ENCODE measurements at places on chromosomes 12 and 14. TPM values are rescaled to one million over a fixed set of nuclear protein-coding genes. Genes with fewer than 3 reads are reported as not detected.
A peak's percentile ranks its signal among the peaks of the same experiment; 100 is the strongest.

The GPR84 gene
- 0.32 TPM for total RNA-seq

The PRH2 gene
- not detected for total RNA-seq

The NUDT14 gene
- total RNA-seq: 25.3 TPM

The MYH6 gene
- total RNA-seq: 840 TPM

The HCAR2 gene
- 0.87 TPM for total RNA-seq

The KLRC2 gene
- not detected for total RNA-seq

The TMEM52B gene
- not detected for total RNA-seq

The CATSPERB gene
- total RNA-seq: 0.59 TPM

The LYZ gene
- 15.4 TPM for total RNA-seq

The RPS6KA5 gene
- total RNA-seq: 12.3 TPM

The TSPAN8 gene
- not detected for total RNA-seq

GRCh38 chr14:99077076-99077843 lies 194.7 kb downstream of the BCL11B start:
- no peak overlapping the region for H3K4me3 ChIP-seq
- no peak for DNase-seq
- no peaks in the 10 kb centered on the region for H3K36me3 ChIP-seq
- H3K27ac ChIP-seq: no peak overlapping the region

- no peaks in the 10 kb centered on the region for H3K27me3 ChIP-seq
- H3K36me3 ChIP-seq: no peaks in the 10 kb centered on the region
- H3K27ac ChIP-seq: peak within 1 kb of the TSS; percentile 98
- peaks cover 46% of the 10 kb centered on the region for H3K4me1 ChIP-seq
These were observed at the start of gene PAPOLA for GRCh38 chr14:96501740-96502620. TSS of gene PAPOLA (plus strand) at chr14:96502382. CDS start at chr14:96502593, 211 bp downstream.

DNA sequence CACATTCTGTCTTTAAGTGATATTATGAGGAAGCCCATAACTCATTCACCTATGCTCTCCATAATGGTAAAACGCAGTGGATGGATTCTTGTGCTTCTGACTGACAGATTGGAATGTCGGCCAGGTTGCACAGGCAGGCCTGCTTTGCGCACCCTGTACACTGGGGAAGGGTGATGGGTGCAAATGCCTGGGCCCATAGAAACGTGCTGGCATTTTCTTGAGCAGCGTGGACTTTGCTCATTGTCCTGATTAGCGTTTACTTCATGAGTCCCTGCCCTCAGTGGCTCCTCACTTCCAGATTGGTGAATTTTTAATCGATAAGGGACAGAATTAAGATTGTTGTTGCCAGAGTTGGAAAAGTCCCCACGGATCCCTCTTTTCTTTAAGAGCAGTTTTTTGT lies 80.9 kb upstream of the TRAF3 start:
- H3K4me1 ChIP-seq: peaks cover 4% of the 10 kb centered on the region
- H3K4me3 ChIP-seq: no peak overlapping the region
- no peaks in the 10 kb centered on the region for H3K36me3 ChIP-seq

DNA sequence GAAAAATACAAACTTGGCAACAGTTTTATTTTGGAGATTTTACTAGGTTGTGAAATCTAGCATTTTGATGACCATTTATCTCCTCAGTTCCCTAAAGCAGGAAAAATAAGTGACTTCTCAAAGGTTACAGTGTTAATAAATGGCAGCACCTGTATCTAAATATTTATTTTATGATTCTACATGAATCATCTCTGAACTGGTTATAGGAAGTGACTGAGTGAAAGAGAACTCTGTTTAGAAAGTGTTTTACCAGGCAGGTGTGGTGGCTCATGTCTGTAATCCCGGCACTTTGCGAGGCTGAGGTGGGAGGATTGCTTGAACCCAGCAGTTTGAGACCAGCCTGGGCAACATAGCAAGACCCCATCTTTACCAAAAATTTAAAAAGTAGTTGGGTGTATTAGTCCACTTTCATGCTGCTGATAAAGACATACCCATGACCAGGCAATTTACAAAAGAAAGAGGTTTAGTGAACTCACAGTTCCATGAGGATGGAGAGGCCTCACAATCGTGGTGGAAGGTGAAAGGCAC lies 26.3 kb downstream of the MIPOL1 start:
- H3K4me3 ChIP-seq: no peak overlapping the region
- H3K27ac ChIP-seq: no peak overlapping the region
- no peak for DNase-seq
- H3K27me3 ChIP-seq: no peaks in the 10 kb centered on the region
- no peaks in the 10 kb centered on the region for H3K4me1 ChIP-seq
- H3K36me3 ChIP-seq: no peaks in the 10 kb centered on the region

- H3K4me1 ChIP-seq: no peaks in the 10 kb centered on the region
- no peak overlapping the region for H3K27ac ChIP-seq
- DNase-seq: peak; percentile 13
- no peaks in the 10 kb centered on the region for H3K36me3 ChIP-seq
- peak overlapping the region; percentile 0 for H3K4me3 ChIP-seq
These were observed 244.2 kb upstream of the OR4E1 start for GRCh38 chr14:21917699-21918436.

DNA sequence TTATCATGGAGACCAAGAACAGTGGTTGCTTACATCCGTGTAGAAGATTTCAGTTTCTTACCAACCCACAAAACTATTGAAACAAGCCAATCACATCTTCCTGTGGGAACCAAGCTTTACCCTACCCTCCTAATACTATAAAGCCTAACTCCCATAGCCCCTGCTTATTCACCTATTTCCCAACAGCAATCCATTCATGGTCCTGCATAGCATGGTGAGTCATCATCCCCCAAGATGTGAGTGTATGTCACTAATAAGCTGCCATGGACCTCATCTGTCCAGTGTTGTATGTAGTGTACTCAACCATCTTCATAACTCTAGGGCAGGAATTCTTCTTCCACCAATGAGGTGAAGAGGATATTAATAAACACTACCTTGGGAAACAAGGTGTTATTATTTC lies 1620.4 kb upstream of the FLRT2 start:
- H3K36me3 ChIP-seq: no peaks in the 10 kb centered on the region
- DNase-seq: no peak
- no peak overlapping the region for H3K27ac ChIP-seq
- no peaks in the 10 kb centered on the region for H3K27me3 ChIP-seq
- no peak overlapping the region for H3K4me3 ChIP-seq
- H3K4me1 ChIP-seq: no peaks in the 10 kb centered on the region

GRCh38 chr12:52205612-52206303 lies 13.9 kb upstream of the KRT80 start:
- H3K36me3 ChIP-seq: no peaks in the 10 kb centered on the region
- peaks cover 45% of the 10 kb centered on the region for H3K4me1 ChIP-seq
- no peak overlapping the region for H3K27ac ChIP-seq
- DNase-seq: no peak
- H3K27me3 ChIP-seq: no peaks in the 10 kb centered on the region

GRCh38 chr12:112788205-112788604 lies 3.3 kb upstream of the RPH3A start:
- no peak for DNase-seq
- no peak overlapping the region for H3K4me3 ChIP-seq
- H3K4me1 ChIP-seq: no peaks in the 10 kb centered on the region

GRCh38 chr14:51448831-51449670 lies 202.7 kb upstream of the FRMD6 start:
- H3K27me3 ChIP-seq: no peaks in the 10 kb centered on the region
- no peak overlapping the region for H3K27ac ChIP-seq
- peak; percentile 57 for DNase-seq
- H3K4me3 ChIP-seq: no peak overlapping the region

DNA sequence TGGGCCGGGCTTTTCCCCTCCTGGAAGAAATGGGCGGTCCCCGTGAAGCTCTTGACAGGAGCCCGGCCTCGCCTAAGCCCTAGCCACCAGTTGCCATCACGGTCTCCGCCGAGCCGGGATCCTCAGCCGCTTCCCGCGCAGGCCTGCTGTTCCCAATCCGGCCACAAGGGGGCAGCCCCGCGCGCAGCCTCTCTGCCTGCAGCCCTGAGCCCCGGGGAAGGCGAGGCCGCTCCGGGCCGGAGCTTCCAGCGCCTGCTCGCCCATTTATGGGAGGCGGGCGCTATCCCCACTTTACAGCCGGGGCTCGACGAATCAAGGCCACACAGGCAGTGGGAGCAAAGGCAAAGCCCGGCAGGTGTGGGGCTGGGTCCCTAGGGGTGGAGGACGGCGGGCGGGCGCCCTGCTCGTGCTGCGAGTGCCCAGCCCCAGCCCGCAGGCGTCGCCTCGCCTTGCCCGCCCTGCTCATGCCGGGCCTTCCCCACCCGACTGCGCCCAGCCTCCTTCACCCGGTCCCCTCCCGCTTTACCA lies 61.5 kb downstream of the LGMN start:
- peak overlapping the region; percentile 56 for H3K4me3 ChIP-seq
- H3K27ac ChIP-seq: no peak overlapping the region
- peaks cover 19% of the 10 kb centered on the region for H3K4me1 ChIP-seq
- DNase-seq: peak; percentile 66

DNA sequence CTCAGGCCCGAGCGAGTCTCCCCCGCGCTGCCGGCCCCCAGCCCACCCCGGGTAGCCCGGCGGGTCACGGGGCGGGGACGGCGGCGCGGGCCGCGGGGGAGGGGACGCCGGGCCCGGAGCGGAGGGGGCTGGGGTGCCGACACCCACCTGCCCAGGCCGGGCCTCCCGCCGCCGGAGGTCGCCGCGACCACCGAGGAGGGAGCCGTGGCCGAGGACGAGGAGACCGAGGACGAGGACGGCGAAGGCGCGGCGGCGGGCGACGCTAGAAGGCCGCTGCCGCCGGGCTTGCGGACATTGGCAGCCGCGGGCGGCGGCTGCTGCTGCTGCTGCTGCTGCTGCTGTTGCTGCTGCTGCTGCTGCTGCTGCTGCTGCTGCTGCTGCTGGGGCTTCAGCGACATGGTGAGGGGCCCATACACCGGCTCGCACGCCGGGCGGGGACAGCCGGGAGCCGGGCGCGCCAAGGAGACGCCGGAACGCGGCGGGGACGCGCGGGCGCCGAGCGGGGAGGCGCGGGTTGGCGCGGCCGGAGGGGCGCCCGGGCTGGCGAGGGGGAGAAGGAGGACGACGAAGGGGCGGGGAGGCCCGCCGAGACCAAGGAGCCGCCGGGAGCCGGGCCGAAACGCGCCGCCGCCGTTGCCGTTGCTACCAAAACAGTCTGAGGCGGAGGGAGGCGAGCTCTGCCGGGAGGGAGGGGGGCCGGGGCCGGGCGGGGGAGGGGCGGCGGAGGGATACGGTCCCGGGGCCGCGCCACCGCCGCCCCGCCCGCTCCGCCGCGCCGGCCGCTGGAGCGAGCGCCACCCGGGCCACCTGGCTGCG lies at the start of gene ATXN2:
TSS of gene ATXN2 (minus strand) at position 679 of the 816 bp plus-strand sequence. CDS start at position 398, 281 bp downstream.
- H3K27ac ChIP-seq: peak within 1 kb of the TSS; percentile 97
- H3K4me3 ChIP-seq: peak within 1 kb of the TSS; percentile 95
- H3K27me3 ChIP-seq: no peaks in the 10 kb centered on the region
- H3K4me1 ChIP-seq: peaks cover 44% of the 10 kb centered on the region

- no peak overlapping the region for H3K4me3 ChIP-seq
- H3K36me3 ChIP-seq: no peaks in the 10 kb centered on the region
- no peak for DNase-seq
- H3K27me3 ChIP-seq: no peaks in the 10 kb centered on the region
These were observed 220.6 kb upstream of the OR4E1 start for GRCh38 chr14:21894003-21894897.

GRCh38 chr14:55780156-55780946 lies 200.3 kb downstream of the KTN1 start:
- no peak for DNase-seq
- peaks cover 11% of the 10 kb centered on the region for H3K4me1 ChIP-seq
- H3K27me3 ChIP-seq: no peaks in the 10 kb centered on the region
- no peak overlapping the region for H3K4me3 ChIP-seq
- no peaks in the 10 kb centered on the region for H3K36me3 ChIP-seq

DNA sequence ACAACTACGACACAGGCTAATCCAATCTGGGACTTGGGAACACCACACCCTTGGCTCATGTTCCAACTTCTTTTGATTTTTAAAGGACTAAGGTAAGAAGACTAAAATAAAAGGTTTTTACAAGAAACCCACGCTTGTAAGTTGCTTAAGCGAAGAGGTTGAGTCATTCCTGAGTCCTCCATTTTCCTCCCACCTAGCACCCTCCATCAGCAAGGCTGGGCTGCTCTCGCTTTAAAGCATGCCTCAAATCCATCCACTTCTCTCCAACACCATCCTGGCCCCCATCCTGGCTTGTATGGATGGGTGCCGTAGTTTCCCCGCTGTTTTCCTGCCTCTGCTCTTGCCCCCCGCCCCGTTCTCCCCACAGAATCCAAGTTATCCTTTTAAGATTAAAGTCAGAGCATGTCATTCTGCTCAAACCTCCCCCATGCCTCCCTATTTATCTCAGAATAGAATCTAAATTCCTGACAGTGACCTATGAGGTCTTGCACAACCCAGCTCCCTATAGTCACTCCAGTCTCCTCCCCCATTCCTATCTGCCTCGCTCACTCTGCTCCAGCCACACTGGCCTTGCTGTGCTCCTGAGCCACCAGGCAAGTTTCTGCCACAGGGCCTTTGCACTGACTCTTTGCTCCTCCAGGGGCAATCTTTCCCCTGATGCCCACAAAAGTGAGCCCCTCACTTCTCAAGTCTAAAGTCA lies 34.5 kb downstream of the SCARB1 start:
- H3K36me3 ChIP-seq: no peaks in the 10 kb centered on the region
- no peak overlapping the region for H3K27ac ChIP-seq
- no peaks in the 10 kb centered on the region for H3K27me3 ChIP-seq
- H3K4me3 ChIP-seq: no peak overlapping the region

- peaks cover 8% of the 10 kb centered on the region for H3K27me3 ChIP-seq
- peaks cover 1% of the 10 kb centered on the region for H3K4me1 ChIP-seq
- no peak for DNase-seq
- no peak overlapping the region for H3K27ac ChIP-seq
- peak overlapping the region; percentile 37 for H3K4me3 ChIP-seq
- no peaks in the 10 kb centered on the region for H3K36me3 ChIP-seq
These were observed 11.7 kb upstream of the MYL2 start for GRCh38 chr12:110932046-110932445.

DNA sequence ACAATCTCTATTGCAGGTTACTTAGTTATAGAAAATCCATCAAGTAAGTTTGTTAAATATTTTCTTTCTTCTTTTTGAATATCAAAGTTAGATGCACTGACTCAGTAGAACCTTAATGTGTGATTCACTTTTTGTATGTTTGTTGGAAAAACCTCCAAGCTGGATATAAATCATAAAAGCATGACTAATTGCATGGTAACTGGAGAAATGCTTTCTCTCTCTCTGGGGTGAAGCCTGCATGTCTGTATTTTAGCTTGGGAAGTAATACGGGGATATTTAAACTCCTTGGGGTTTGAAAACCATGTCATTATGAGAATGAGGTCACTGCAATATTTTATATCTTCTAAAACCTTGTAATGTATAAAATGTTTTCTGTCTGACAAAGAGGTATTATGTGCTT lies 58.6 kb upstream of the MYF6 start:
- H3K27ac ChIP-seq: no peak overlapping the region
- H3K4me1 ChIP-seq: no peaks in the 10 kb centered on the region
- H3K4me3 ChIP-seq: no peak overlapping the region
- DNase-seq: no peak

DNA sequence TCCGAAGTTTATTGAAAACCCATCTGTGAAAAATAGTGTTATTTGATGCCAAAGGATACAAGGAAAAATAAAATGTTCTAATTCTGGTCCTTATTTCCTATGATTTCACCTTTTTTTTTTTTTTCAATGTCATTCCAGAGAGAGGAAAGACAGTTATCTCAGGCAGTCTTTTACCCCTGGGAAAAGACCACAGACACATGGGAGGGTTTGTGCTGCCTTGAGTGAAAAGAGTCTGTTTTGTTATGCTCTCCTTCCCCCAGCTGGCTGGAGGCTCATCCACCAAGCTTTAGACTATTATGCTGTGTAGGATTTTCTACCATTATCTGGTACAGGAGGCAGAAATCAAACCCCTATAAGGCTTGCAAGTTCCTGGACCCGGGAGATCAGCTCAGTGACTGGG lies 151.8 kb downstream of the CRADD start:
- no peaks in the 10 kb centered on the region for H3K27me3 ChIP-seq
- no peaks in the 10 kb centered on the region for H3K36me3 ChIP-seq
- H3K27ac ChIP-seq: peak overlapping the region; percentile 27
- peaks cover 62% of the 10 kb centered on the region for H3K4me1 ChIP-seq
- no peak overlapping the region for H3K4me3 ChIP-seq
